ENCODE measurements at places on chromosomes 13 and 19.
A peak's percentile ranks its signal among the peaks of the same experiment; 100 is the strongest.

DNA sequence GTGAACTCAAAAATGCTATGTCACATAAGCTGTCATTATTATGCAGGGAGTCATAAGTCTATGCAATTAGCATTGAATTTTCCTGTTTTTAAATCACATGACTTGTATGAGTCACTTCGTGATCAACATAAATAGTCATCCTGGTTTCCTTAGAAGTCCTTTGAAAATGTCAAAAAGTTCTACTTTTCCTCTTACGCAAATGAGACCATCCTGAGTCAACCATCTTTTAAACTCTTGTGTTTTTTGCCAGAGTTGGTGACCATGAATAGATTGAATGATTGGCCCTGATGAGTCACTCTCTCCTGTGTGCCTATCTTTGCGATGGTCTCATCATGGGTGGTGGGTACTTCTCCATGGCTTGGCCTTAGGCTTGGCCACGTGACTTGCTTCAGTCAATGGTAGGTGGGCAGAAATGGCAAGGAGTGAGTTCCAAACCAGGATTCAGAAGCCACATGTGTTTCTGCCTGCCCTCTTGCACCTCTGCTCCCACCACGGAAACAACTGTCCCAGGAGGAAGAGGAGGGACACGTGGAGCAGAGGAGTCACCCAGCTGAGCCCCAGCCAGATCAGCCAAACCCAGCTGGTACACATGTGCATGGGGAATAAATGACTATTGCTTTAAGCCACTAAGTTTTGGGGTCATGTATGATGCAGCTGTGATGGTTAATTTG lies 123.5 kb upstream of the CACNA1A start:
- DNase-seq: peak; percentile 84

GRCh38 chr19:2235381-2236063 lies 607 bp downstream of the PLEKHJ1 start:
- peak; percentile 25 for DNase-seq

DNA sequence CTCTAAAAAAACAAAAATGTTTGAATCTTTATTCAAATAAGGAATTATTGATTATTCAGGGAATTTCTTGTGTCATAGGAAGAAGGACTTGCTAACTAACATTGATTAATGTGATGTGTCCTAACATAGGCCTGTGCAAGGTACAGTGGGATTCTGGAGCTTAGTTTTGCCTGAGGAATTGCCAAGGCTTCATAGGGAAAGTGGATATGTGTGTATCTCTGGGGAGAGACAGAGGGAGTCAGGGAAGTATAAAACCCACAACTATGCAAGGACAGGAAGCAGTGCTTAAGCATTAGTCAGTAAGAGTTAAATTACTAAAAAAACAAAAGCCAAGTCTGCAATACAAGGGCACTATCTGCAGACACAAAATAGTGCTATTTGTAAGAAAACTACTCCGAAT lies 59.6 kb downstream of the WDFY2 start:
- DNase-seq: peak; percentile 92

- no peak for DNase-seq
Observed at GRCh38 chr13:110887597-110888333, 27.1 kb downstream of the ANKRD10 start.

All from EL (cell line).